ENCODE measurements at places on chromosomes 13 and 19. TPM values are rescaled to one million over a fixed set of nuclear protein-coding genes. Genes with fewer than 3 reads are reported as not detected.

The GJA3 gene
- total RNA-seq: not detected

The ZNF814 gene
- 7.1 TPM for total RNA-seq

The ZNF471 gene
- total RNA-seq: 2.1 TPM

The ZNF569 gene
- 1.1 TPM for total RNA-seq

The RFPL4AL1 gene
- not detected for total RNA-seq

The AZU1 gene
- not detected for total RNA-seq

The DLEU7 gene
- total RNA-seq: not detected

The TEX101 gene
- not detected for total RNA-seq

The PLK5 gene
- not detected for total RNA-seq

The PPAN gene
- total RNA-seq: 53.8 TPM

The CYP2F1 gene
- not detected for total RNA-seq

The MEIS3 gene
- 2.6 TPM for total RNA-seq

The SLAIN1 gene
- 3.5 TPM for total RNA-seq

The C19orf12 gene
- 15.2 TPM for total RNA-seq

The CPAMD8 gene
- 1.8 TPM for total RNA-seq

The SHC2 gene
- 9.5 TPM for total RNA-seq

The POU4F1 gene
- total RNA-seq: not detected

The KIR2DL3 gene
- total RNA-seq: not detected

The CLN5 gene
- 21.8 TPM for total RNA-seq

The CCDC70 gene
- not detected for total RNA-seq

The WTIP gene
- 3.6 TPM for total RNA-seq

The SPRED3 gene
- 0.61 TPM for total RNA-seq

The SULT2A1 gene
- total RNA-seq: 1.1 TPM

The ATP1A3 gene
- 0.35 TPM for total RNA-seq

The WDR87 gene
- not detected for total RNA-seq

The KLK2 gene
- not detected for total RNA-seq

The PROSER1 gene
- total RNA-seq: 45.6 TPM

The PSPC1 gene
- 36.5 TPM for total RNA-seq

The KIR2DL4 gene
- total RNA-seq: not detected

The FARP1 gene
- 39.1 TPM for total RNA-seq

The C19orf85 gene
- not detected for total RNA-seq

The PLIN4 gene
- total RNA-seq: 0.47 TPM

The IL27RA gene
- total RNA-seq: 2.5 TPM

The HSD17B14 gene
- 2.8 TPM for total RNA-seq

The ZNF837 gene
- 1.8 TPM for total RNA-seq

The ARHGEF18 gene
- 144 TPM for total RNA-seq

The GRIN2D gene
- 0.35 TPM for total RNA-seq

The ZSWIM4 gene
- total RNA-seq: 4.3 TPM

The LILRA1 gene
- total RNA-seq: 0.50 TPM

The OR1M1 gene
- not detected for total RNA-seq

The ANKLE1 gene
- total RNA-seq: 0.27 TPM

The C5AR1 gene
- 5.3 TPM for total RNA-seq

The CBY2 gene
- total RNA-seq: not detected

The FPR1 gene
- total RNA-seq: 2.5 TPM

The CBLC gene
- 78.0 TPM for total RNA-seq

The ZNF610 gene
- 0.84 TPM for total RNA-seq

The ARHGEF7 gene
- 46.7 TPM for total RNA-seq

The CD70 gene
- 0.57 TPM for total RNA-seq

The KDELR1 gene
- 249 TPM for total RNA-seq

The S1PR5 gene
- not detected for total RNA-seq

The CD37 gene
- 7.4 TPM for total RNA-seq

The C19orf38 gene
- 0.77 TPM for total RNA-seq
